Motor neuron (in vitro differentiated cells): ENCODE measurements at places on chromosomes 3 and 15. TPM values are rescaled to one million over a fixed set of nuclear protein-coding genes. Genes with fewer than 3 reads are reported as not detected.

The ERICH6 gene
- total RNA-seq, result 0.43 and 0.44 TPM in 2 replicates

- no peak for ATAC-seq
These were observed 3.7 kb upstream of the LSG1 start for GRCh38 chr3:194675680-194676079.

DNA sequence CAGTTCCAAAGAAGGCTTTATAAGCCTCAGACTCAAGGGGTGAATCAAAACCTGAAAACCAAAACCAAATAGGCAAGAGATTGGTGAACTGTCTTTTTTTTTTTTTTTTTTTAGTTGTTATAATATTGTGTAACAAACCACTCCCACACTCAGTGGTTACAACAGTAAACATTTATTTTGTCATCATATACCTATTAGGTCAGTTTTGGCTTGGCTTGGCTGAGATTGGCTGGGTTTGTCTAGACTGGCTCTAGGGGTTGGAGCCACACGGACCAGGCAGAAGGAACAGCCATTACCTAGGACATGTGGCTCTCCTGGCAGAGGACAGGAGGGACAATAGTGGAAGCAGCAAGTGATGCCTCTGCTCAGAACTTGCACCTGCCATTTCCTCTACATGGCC is 26.4 kb upstream of the RYR3 start:
- no peak for ATAC-seq

GRCh38 chr3:129708328-129708861 is 101.9 kb upstream of the PLXND1 start:
- no peak for ATAC-seq

DNA sequence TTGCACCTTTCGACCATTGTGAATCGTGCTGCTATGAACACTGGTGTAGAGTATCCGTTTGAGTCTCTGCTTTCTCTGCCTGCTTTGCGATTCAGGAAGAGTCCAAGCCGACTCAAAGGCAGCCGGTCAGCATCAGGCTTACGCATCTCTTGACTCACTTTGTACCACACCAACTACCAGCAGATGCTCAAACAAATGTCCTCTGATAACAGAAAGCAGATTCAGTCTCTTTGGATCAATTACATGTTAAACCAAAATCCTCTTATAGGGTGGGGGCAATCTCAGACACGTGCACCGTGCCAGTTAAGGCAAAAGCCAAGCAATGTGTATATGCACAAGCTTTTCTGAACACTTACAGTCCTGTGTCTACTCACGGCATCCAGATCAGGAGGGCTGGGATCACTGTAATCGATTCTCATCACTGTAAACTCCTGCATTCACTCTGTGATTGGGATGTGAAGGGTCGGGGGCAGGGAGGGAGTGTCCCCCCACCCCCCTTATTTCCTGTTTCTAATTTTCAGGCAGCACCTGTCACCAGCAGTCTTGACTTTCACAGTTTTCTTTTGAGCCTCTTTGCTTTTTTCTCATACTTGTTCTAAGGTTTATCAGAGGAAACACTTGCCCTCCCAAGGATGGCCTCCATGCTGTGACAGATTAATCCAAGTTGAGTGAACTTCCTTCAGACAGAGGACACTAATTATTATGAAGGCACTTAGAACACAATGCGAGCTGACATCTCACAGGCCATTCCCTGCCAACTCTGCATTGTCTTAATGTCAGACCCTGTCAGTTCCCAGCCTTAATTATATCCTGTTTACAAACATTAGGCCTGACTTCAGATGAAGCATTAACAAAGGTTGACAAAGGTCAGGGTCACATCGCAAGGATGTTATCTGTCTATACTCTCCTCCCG is 153.5 kb downstream of the MECOM start:
- ATAC-seq, result no peak

The PRKAR2A gene
- 39.4 and 46.3 TPM in 2 replicates for total RNA-seq

The EBLN2 gene
- total RNA-seq, result 3.6 and 4.1 TPM in 2 replicates

GRCh38 chr3:117252208-117252607 is 542.6 kb downstream of the TUSC7 start:
- peak; percentile 25 for ATAC-seq

The PATL2 gene
- 1.2 and 1.5 TPM in 2 replicates for total RNA-seq

DNA sequence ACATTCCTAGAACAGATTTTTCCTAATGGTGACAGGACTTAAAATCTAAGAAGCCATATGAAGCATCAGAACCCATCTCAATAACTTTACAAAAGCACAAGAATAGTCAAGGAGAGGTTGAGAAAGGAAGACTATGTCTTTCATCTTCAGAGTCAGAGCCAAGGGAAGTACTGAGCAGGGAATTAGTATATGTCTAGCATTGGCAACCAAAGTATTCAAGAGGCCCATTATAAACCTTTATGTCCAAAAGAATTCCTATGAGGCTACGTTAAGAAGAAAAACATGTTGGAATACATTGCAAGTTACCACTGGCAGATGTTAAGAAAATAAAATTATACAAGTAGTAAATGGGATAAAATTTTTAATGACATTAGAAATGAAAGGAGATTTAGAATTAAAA is 150.5 kb downstream of the MAGI1 start:
- no peak for ATAC-seq

The CHRNB4 gene
- 5.7 and 6.5 TPM in 2 replicates for total RNA-seq

The SAXO2 gene
- 3.8 and 5.7 TPM in 2 replicates for total RNA-seq

The SLC22A14 gene
- total RNA-seq, result 0.48 and 0.51 TPM in 2 replicates

DNA sequence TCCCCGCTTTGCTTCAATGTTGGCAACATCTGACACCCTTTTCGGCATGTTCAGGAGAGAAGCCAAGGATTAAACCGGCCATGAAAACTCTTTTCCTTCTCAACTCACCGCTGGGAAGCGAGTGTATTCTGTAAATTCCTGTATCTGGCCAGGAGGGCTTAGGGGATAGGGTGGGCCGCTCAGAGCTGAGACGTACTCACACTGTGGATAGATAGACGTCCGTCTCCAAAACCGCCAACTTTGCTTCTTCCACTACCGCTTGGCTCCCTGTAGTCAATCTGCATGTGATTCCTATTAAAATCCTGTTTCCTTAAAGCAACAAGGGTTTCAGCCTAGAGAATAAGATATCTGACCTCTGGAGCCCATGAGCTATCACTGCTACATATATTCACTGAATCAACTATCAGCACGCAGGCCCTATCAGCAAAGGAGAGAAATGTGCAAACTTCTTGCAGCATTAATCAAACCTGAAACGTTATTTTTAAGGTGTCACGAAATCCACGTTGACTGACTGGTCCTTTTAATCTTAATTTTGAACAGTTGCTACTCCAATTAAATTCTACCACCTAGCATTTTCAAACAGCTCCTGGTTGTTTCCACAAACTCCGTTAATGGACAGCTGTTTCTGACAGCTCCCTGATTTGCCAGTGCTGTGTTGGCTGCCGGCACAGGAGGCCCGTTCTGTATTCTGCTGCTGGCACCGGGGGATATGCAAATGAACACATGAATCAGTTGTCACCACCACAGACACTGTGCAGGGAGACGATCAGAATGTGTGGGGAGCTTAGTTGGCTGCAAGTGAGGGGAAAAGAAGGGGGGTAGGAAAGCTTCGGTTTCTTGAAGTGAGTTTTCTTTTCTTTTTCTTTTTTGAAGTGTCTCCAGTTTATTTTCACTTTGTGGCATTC is 438.9 kb upstream of the ARRDC4 start:
- peak; percentile 59 for ATAC-seq

- no peak for ATAC-seq
These were observed 770 bp downstream of the TBC1D5 start for GRCh38 chr3:17741621-17742101.

GRCh38 chr3:125442506-125442905 is 67.4 kb upstream of the ZNF148 start:
- no peak for ATAC-seq

The HDC gene
- 0.29 and 0.55 TPM in 2 replicates for total RNA-seq

GRCh38 chr3:181326637-181327223 is 337.2 kb upstream of the DNAJC19 start:
- ATAC-seq, result no peak

- ATAC-seq, result no peak
These were observed 462.5 kb downstream of the MAGI1 start for GRCh38 chr3:65576228-65576627.

- ATAC-seq, result peak; percentile 80
These were observed 47.9 kb upstream of the TRAK1 start for GRCh38 chr3:42043099-42043813.

The SLITRK3 gene
- 1.5 and 1.7 TPM in 2 replicates for total RNA-seq

DNA sequence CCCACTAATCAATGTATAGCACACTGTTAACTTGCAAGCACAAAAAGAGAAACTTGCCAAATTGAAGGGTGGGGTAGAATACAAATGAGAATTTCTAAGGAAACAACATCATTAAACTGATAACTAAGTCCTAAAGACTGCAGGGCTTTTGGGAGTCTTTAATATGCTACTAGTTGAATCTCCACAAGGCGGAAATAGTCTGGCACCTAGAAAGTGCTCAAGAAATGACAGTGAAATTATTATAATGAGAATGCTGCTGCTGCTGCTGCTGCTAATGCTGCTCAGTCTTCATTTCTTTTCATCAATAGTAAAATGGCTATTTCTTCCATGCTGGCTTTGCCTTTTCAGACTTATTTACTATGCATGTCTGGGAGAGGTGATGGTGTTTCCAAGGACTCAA is 91.8 kb downstream of the BTD start:
- ATAC-seq, result no peak

DNA sequence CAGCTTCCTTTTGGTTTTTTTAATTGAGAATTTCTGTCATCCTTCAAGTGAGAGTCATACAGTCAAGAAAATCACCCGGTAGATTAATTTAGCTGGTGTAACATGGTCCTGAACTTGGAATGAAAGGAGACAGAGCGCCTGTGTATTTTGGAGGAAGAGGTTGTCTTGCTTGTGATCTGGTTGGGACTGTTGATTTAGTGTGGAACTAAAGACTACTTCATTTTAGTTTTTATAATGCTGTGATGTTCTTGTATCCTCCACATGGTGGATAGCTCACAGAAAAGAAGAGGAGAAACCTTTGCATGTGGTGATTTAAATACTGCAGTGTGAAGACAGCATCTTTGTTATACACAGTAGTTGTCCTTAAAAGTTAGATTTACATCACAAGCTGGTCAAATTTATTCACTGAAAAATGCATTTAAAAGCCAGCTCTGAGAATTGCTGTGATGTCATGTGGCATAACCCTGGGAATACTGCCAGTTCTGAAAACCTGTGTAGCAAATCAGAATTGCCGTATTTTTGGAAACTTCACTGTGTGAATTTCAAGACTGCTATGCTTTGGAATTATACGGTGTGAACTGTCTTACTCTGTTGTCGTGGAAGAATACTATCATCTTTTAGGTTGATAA is 268.5 kb downstream of the PTPRG start:
- peak; percentile 17 for ATAC-seq

DNA sequence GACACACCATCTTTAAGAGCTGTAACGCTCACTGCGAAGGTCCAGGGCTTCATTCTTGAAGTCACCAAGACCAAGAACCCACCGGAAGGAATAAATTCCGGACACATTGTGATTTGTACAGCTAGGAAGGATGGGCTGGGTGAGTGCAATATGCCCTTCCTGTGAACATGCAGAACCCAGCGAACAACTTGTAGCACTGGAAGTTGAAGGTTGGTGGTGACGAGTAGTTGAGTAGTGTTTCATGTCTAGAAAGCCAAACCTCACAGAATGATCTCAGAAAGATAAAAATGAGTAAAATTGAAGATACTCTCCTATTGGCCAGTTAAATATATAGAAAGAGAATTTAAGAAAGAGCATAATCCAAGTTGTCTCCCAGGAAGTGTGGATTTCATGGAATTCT is 462.2 kb upstream of the CFAP20DC start:
- no peak for ATAC-seq

- ATAC-seq, result no peak
These were observed 28.1 kb upstream of the CLDN16 start for GRCh38 chr3:190359813-190360212.

- no peak for ATAC-seq
These were observed 81.0 kb downstream of the PLXNA1 start for GRCh38 chr3:127063916-127064315.

DNA sequence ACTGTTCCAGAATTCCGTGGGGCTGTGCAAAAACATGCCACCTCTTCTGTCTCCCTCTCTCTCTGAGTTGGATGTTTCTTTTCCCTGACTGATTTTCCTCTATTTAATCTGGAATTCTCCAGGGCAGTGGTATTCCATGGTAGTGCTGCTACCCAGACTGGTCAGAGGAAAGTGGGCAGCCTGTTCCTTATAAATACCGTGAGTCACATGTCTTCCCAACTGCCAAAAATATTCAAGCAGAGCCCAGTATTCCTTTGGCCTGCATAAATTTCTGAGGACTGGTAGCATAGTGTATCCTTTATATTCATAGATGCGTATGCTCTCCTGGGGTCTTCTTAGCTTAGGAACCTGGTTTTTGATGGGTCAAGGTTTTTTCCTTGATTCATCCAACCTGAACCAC is 40.9 kb downstream of the CEMIP start:
- ATAC-seq, result no peak

DNA sequence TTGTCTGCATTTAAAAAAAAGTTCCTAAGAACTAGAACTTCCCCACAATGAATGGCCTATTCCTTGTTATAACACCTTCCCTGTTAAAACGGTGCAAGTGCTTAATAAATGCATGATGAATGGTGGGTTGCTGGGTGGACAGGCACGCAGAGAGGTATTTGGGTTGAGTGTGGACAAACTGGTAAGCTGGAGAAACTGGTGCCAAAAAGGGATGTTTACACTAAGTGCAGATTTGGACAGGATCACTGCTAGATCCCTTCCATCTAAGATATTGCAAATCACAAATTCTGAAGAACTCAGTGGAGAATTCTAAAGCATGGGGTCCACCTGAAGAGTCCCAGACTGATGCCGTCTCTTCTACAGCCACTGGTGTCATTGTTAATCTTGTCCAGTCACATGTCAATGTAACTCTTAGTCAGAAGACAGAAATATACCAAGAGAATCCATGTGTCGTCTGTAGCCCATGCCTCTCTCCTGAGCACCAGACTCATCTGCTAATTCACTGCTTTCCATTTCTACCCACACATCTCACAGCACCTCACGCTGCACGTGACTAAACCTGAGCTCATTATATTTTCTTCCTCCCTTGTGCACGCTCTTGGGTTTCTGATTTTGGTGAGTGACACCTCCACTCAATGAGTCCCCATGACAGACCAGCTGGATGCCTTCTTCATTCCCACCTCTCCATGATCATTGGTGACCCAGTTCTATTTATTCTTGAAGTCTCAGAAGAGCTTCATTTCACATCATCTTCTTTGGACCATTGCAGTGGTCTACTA is 328.9 kb downstream of the THSD4 start:
- ATAC-seq, result no peak

DNA sequence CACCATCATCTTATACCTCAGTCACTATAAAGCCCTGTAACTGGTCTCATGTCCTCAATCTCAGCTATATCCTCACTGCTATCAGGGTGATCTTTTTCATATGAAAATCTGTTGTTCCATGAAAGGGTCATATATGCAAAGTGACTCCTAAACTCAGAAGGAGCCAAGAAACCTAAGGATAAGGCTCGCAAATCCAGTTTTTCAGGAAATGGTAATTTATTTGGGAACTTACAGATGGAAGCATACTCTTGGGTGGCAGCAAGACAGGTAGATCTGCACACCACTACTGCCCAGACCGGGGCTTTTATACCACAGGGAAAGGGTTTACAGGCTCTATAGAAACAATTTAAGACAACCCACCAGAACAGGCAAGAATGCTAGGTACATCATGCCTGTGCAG is 272.3 kb downstream of the UBE2E2 start:
- no peak for ATAC-seq

The KY gene
- total RNA-seq, result 0.16 and 0.25 TPM in 2 replicates
